Umbilical cord (tissue), 2 donors: ENCODE measurements at places on chromosomes 11 and 22.
A peak's percentile ranks its signal among the peaks of the same experiment; 100 is the strongest.

GRCh38 chr11:125971618-125972017, 25.8 kb downstream of the VSIG10L2 start:
- DNase-seq: no peak

- DNase-seq: no peak
Measured at GRCh38 chr11:8229299-8230177, 34.1 kb downstream of the LMO1 start.

GRCh38 chr22:24003887-24004286, 1.4 kb downstream of the GSTT4 start:
- DNase-seq: no peak

- DNase-seq: no peak
Measured at GRCh38 chr11:69508974-69509373, 27.5 kb downstream of the LINC01488 start.

GRCh38 chr11:25350899-25351803, 854.3 kb downstream of the LUZP2 start:
- DNase-seq: no peak

DNA sequence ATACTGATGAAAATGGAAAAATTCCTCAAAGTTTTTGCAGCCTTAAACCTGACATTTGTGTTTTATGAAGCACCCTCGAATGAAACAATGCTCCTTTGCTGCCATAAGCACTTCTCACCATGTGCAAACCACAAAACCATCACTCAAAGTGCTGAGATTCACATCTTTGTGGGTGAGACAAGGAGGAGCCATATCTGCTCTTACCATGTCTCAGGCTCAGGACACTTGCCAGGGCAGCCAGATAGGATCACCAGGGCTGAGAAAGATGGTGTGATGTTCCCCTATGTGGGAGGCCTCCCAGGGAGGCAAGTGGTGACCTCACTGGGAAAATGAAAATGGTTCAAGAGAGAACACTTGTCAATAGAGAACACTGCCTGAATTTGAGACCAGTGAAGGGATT, 120.4 kb downstream of the CCDC34 start:
- DNase-seq: no peak

DNA sequence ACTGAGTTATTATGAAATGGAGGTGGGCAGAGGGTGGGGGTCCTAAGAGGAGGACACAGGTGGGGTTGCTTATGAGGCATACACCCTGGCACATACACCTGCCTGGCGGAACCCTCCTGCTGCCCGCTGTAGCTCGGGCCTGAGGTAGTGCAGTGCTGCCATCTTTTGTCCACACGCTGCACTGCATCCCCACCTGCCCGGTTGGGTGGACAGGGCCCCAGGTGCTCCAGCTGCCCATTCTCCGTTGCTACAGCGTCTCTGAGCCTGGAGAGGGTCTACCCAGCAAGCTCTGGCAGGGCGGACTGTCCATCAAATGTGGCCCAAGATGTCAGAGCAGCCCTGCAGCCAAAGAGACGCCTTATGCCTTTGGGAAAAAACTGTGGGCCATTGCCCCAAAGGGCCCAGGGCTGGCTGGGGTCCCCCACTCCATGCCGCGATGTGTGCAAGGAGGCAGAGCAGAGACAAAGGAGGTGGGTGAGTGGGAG, 131.2 kb downstream of the BUD13 start:
- DNase-seq: no peak

DNA sequence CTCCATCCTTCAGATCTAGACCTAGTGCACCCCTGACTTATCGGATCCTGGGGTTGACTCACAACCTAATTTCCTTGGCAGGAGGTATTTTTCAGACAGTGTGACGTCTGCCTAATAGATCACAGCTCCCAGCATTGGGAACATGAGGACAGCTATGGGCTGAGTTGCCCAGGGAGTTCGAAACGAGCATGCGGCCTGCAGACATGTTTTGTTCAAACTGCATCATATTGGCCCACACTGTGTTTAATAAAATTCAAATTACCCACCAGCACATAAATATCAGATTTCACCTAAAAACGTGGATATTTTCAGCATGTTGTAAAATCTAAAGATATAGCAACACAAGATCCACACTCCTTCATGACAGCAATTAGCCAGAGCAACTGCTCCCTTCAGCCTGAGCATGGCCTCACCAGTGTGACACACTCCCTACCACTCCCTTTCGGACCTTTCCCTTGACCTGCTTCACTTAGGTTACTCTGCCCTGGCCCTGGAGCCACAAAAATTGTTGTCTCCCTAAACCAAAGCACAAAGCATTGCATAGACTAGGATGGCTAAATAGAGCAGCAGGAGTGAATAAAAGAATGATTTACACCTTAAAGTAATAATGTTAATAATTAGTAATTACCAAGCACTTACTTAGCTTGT, 53.6 kb upstream of the USP47 start:
- DNase-seq: no peak

DNA sequence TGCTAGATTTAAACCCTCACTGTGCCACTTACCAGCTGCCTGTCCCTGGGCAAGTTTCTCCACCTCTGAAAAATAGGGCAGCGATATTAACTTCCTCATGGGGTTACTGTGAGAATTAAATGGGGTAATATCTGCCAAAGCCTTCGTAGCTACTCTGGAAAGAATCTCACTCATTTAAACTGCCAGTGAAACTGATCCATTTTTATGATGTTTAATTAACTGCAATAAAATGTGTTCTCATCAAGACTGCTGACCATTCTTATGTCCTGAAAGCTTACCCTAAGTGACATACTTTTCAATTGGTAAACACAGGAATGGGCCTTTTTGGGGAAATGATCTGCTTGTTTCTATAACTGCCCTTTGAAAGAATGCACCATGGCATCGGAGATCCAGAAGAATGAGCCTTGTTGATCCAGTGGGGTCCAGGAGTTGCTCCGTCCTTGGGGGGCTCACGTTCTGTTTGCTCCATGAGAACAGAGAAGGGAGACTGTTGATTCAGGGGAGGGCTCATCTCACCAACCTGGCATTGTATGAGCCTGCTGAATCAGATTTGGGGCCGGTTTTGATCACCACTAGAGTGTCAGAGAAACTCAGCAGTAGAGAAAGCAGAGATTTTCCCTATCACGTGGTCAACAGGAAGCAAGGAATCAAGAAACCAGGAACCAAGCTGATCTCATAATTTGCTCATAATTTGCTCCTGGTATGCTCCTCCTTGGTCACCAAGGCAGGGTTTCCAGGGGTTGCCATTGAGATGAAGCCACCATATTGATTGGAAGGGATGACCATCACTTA, 7.0 kb upstream of the CCDC86 start:
- no peak for DNase-seq

DNA sequence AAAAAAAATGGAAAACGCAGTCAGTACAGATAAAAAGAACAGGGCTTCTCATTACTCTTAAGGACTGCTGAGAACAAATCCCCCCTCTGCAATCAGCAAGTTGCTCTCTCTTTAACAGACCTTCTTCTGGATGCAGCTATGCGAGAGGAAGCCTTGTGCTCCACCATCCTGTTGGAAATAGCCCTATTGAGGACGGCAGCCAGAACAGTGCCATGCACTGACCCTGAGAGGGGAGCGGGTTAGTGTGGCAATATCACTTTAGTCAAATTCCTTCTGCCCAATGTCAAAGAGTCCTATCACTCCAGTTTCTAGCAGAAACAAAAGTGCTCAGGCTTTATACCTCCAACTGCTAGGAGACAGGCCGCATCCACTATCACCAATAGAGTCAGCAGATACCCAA, 6.9 kb downstream of the RBM4B start:
- DNase-seq: no peak

- peak; percentile 27 for DNase-seq
Measured at GRCh38 chr11:63779039-63779438, 10.5 kb upstream of the ZFTA start.

GRCh38 chr11:26522912-26523610, 49.0 kb downstream of the MUC15 start:
- no peak for DNase-seq

GRCh38 chr11:117819096-117820040, 5.2 kb downstream of the FXYD2 start:
- DNase-seq: peak; percentile 92

DNA sequence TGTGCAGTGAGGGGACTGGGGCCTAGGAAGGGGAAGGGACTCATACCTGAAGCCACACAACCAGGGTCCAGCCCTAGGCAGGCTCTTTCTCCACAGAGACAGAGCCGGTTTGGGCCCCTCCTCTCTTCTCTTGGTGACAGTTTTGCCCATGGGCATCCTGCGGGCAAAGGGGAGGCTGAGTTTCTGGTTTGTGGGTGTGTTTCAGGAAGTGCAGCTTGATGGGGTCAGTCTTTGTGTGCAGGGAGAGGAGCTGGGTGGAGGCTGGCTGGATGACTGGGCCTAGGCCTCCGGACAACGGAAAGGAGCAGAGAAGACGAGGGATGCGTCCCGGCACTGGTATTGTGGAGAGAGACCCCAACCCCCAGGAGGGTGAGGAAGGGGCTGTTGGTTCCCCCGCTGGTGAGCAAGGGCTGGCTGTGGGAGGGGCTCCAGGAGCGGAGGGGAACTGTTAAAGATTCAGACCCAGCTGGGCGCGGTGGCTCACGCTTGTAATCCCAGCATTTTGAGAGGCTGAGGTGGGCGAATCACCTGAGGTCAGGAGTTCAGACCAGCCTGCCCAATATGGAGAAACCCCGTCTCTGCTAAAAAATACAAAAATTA, 23.4 kb upstream of the CELSR1 start:
- DNase-seq: no peak

GRCh38 chr11:62034036-62034338, 66.6 kb upstream of the FTH1 start:
- DNase-seq: no peak

DNA sequence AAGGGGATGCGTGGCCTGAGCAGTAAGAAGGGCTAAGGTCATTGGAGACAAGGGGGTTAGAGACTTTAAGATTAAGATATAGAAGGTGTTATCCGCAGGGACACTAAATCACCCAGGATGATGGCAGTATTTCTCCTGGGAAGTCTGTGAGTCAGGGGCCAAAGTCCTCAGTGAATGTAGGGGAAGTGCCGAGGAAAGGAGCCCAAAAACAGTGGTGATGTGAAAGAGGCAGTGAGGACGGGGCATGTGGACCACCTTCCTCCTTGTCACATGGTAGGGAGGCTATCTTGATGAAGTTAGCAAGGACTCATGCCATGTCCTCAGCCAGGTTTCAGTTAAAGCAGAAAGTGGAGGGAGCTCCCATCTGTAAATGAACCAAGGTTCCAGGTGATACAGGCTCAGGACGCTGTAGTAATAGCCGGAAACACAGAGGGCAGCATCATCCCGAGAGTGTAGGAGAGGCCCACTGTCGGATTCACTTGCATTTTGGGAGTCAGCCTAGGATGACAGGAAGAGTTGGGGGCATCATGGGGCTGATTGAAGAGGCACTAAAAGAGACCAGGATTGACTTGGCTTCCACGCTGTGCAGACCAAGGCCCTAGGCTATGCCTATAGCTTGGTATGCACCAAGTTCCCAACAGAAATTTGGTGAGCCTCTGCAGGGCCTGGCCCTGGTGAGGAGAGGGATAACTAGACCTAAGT, 33.5 kb downstream of the WEE1 start:
- no peak for DNase-seq

- no peak for DNase-seq
Measured at GRCh38 chr22:50074551-50075530, 10.4 kb downstream of the MLC1 start.

GRCh38 chr11:10488934-10489691, 34.0 kb downstream of the AMPD3 start:
- DNase-seq: peak; percentile 7

- DNase-seq: no peak
Measured at GRCh38 chr11:123104697-123105096, 42.8 kb upstream of the HSPA8 start.

DNA sequence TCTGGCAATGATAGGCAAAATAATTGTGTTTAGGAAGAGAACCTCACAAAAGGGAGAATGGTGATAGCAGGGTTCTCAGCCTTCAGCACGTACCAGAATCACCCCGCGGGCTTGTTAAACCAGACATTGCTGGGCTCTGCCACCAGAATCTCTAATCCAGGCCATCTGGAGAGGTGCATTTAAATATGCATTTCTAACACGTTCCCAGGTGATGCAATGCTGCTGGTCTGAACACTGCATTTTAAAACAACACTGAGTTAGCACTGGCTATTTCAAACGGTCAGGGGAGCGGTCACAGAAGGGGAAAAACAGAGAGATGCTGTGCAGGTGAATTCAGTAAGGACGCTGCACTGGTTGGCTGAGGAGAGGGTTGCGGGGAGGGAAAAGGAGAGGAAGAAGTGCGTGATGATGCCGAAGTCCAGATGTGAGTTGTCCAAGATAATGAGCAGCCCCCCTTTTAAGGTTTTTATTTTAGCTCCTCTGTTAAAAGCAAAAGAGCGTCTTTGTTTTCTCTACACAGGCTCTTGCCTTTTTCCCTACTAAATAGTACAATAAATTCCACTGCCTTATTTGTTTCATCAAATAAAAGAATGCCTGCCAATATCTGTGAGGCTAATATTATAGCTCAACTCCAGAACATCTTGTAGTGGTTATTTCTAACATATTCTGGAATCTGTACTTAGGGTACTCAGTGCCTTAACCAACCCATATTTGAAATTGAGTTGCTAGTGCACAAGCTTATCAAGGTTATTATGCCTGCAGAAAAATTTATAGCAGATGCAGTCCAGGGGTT, 109.6 kb upstream of the POU2AF2 start:
- no peak for DNase-seq

DNA sequence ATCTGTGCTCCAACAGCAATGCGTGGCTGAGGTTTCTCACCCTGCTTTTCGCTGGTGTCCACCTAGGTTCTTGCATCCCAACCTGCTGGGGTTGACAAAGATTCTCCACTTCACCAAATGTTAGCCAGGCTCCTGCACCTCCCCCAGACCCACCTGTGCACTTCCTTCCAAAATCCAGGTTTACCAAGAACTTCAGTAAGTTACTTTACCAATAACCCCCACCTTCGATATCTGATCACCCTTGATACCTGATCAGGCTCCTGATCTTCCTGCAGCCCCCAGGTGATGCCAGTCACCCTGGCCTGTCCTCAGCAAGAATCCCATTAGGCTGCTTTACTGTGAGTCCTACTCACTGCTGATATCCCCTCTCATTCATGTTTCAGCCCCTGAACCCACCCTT, 1203.4 kb downstream of the TBC1D22A start:
- no peak for DNase-seq

GRCh38 chr11:2366276-2366675, 10.8 kb upstream of the CD81 start:
- no peak for DNase-seq

GRCh38 chr11:63970902-63971301, 3.5 kb upstream of the COX8A start:
- no peak for DNase-seq

DNA sequence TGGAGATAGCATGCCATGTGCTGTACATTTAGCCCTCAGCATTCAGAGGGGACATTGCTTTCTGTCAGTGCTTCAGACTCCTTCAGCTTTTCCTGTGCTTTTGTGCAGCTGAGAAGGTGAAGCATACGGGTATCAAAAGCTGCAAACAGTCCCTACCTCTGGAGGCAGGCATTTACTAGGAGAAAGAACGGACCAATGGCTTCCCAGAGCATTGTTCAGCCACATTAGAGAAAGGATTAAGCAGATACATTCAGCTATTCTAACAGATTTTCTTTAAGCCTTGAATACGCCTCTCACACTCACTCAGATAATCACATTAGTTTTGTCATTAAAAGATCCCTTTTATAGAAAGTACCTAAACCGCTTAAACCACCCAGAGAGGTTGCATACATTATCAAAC, 80.7 kb upstream of the FAM181B start:
- no peak for DNase-seq
